PC-9 (cell line): ENCODE measurements at places on chromosomes 3 and 15.

- no peak for DNase-seq
Observed at GRCh38 chr15:92989470-92989869, 89.3 kb downstream of the CHD2 start.

GRCh38 chr15:67641453-67641852 lies 99.0 kb downstream of the MAP2K5 start:
- DNase-seq = no peak

- no peak for DNase-seq
Observed at GRCh38 chr3:14162178-14162577, 16.2 kb downstream of the XPC start.

DNA sequence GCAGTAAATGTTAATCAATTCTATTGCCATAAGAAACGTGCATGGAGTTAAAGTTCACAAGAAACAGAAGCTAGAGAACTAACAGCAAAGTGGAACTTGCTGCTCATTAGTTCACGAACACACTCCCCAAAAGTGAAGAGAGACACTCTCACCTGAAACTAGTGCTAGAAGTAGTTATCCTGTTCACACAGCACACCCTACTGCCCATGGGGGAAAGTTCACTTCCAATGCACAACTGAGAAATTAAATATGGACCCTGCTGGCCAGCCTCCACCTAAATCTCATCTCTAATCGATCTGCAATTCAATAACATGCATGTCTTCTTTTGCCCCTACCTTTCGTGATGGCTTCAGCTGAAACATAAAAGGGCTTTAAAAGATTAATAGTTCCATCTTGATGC lies 39.4 kb upstream of the FRMD4B start:
- peak; percentile 34 for DNase-seq

GRCh38 chr3:73478858-73479257 lies 145.9 kb downstream of the PDZRN3 start:
- no peak for DNase-seq

GRCh38 chr3:28917895-28918475 lies 362.9 kb upstream of the RBMS3 start:
- DNase-seq = no peak

- no peak for DNase-seq
Observed at GRCh38 chr15:57552678-57553334, 38.9 kb upstream of the MYZAP start.
